HTR-8/SVneo (cell line): ENCODE measurements at places on chromosomes 12 and 14.
A peak's percentile ranks its signal among the peaks of the same experiment; 100 is the strongest.

DNA sequence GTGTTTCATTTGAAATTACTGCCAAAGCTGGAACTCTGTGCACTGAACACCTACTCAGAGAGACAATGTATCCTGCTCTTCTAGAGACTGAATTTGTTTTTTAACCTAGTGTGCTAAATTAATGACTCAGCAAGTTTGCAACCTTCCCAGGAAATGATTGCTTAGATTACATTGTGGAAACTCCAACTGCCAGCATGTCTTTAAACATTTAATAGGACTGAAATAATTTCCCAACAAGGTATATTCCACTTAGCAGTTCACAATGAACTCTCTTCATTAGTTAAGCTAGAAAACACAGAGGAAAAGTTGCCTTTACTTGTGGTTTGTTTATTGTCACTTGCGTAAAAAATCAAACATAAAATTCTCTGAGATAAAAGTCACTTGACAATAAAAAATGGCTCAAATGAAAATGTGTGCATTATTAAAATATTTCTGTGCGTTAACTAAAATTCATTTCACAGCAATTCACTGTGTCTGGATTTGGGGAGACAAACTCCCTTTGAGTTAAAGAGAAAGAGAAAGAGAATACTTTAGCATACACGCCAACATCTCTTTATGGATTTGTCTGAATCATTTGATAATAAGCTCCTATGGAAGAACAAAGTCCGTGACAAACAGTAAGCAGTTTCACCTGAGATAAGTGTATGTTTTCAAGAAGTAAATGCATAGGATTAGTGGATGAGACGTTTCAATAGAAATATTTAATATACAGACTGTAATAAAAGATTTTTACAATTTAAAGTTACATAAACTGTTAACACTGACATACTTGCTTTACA lies 284.0 kb downstream of the PRKD1 start:
- no peak for DNase-seq

- no peak for DNase-seq
Measured at GRCh38 chr12:9843407-9843806, 16.1 kb downstream of the KLRF1 start.

- DNase-seq, result no peak
Measured at GRCh38 chr12:100216337-100216736, 15.7 kb downstream of the ACTR6 start.

DNA sequence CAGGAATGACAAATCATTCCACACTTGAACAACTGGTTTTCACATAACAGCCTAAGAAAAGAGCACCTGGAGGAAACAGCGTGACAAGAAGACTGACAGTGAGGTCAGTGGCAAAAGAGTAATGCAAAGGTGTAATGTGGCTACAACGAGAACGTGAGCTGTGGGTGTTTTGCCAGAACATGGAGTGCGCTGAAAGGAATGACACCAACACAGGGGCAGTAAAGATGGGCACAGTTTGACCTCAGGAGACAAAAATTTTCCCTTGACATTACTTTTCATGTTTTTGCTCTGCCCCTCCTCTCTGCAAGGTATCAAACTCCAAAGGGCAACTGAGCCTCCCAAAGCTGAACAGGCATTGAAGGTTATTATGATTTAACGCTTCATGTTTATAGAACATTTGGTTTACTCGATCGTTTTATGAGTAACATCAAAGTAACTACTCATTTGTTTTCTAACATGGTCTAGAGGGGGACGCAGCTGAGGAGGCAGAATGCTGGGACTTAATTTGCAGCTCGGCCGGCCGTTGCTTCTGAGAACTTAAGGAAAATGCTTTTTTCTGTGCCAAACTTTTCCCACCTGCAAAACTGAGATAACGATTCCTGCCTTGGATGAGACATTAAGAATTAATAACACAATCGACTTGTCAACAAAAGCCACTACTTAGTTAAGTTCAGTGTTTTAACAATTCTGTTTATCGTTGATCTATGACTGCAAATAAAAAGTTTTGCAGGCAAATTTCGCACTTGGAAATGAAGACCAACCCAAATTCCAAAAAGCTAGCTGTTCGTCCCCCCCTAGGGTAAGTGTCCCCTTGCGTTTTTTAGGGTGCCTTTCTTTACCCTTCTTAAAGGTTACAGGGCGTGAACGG lies 954 bp downstream of the HAUS4 start:
- DNase-seq, result no peak

- DNase-seq, result no peak
Measured at GRCh38 chr12:42865282-42865681, 275.7 kb upstream of the PRICKLE1 start.

DNA sequence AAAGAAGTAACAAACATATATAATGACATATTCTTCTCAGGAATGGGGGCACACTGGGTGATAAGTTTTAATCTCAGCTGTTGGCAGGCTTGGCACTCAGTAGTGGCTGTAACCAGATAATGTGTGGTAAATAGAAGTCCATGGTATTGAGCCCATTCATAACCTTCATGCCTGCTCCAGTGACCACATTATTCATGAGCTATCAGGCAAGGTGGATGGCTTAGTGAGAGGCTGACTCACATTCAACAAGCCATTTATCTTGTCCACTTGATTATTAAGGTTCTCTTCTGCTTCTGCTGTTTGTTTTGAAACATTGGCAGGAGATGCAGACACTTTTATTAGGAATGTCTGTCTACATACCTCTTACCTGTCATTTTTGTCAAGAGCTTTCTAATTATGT lies 950.4 kb upstream of the LRFN5 start:
- no peak for DNase-seq

DNA sequence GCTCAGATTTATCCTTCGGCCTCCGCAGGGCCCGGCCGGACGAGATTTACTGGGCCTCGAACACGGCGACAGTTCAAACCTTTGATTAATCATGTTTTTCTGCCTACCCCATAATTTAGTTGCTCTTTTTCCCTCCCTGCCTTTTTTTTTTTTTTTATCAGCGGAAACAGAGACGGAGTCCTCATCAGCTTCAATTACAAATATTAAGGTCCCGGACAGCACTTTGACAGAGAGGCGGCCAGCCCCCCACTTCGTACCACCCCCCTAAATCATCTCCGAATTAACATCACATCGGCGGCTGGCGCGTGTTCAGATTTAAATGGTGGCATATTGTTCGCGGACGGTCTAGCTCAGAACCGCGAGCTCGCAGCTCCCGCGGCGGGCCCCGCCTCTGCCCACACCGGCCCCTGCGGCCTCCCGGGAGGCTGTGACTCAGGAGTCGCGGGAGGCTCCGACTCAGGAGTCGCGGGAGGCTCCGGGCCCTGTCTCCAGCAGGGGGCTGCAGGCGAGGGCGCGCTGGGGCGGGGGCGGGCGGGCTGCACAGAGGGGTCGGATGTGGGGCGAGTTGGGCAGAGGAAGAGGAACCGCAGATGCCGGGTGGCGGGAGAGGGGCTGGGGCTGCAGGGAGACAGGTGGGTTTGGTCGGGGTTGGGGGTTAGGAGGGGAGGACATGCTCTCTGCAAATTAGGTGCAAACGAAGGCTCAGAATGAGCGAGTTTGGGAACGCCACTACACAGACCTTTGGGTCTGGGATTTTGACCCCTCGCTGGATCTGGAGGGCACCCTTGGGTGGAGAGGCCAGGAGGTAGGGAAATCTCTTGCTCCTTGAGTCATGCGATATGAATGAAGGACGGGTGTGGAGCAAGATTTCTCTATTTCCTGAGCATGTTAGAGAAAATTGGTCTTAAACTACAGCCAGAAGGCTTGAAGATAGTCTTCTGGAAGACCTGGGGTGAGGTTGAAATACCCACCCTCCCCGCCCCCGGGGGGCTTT lies 19.6 kb upstream of the ATP5MC2 start:
- peak; percentile 56 for DNase-seq

DNA sequence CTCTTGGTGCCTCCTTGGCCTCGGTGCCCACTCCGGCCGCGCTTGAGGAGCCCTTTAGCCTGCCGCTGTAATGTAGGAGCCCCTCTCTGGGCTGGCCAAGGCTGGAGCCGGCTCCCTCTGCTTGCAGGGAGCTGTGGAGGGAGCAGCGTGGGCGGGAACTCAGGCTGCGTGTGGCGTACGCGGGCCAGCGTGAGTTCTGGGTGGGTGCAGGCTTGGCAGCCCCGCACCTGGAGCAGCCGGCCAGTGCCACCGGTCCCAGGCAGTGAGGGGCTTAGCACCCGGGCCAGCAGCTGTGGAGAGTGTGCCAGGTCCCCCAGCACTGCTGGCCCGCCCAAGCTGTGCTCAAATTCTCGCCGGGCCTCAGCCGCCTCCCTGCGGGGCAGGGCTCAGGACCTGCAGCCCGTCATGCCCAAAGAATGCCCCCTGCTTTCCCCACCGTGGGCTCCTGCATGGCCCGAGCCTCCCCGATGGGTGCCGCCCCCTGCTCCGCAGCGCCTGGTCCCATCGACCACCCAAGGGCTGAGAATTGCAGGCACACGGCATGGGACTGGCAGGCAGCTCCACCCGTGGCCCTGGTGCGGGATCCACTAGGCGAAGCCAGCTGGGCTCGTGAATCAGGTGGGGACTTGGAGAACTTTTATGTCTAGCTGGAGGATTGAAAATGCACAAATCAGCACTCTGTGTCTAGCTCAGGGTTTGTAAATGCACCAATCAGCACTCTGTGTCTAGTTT lies 129.2 kb downstream of the PAWR start:
- DNase-seq, result no peak

- no peak for DNase-seq
Measured at GRCh38 chr12:96347130-96347699, 53.0 kb downstream of the CDK17 start.

GRCh38 chr14:78340250-78340649 lies 170.1 kb downstream of the NRXN3 start:
- no peak for DNase-seq

DNA sequence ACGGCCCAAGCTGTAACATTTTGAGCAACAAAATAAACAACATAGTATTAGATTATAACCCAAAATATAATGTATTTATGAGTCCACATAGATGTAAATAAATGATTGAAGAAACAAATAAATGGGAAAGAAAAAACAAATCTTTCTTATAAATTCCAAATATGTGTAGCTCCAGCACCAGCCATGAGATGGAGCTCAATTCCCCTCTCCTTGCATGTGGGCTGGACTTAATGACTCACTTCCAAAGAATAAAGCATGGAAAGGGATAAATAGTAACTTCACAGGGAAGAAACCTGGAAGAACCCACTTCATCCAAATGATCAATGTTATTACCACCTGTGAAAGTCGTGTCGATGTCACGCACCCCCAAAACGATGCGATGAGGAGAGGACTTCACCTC lies 158.8 kb downstream of the RPAP3 start:
- DNase-seq, result peak; percentile 26

DNA sequence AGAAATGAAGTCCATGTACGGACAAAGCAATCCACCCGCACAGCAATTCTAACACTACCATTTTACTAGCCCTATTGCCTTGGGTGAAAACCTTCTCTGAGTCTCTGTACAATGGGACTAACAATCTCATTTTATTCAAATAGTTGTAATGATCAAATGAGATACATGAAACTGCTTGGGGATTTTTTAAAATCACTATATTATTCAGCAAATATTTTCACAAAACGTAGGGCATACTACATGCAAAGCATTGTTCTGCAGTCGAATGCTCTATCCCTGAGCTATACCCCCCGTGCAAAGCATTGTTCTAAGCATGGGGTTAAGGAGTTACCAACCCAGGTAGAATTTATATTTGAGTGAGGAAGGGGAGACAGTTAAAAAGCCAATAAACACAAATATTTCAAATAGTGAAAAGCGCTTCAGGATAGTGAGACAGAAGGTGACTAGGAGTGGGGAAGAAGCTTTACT lies 554 bp upstream of the ATF7 start:
- DNase-seq, result no peak

DNA sequence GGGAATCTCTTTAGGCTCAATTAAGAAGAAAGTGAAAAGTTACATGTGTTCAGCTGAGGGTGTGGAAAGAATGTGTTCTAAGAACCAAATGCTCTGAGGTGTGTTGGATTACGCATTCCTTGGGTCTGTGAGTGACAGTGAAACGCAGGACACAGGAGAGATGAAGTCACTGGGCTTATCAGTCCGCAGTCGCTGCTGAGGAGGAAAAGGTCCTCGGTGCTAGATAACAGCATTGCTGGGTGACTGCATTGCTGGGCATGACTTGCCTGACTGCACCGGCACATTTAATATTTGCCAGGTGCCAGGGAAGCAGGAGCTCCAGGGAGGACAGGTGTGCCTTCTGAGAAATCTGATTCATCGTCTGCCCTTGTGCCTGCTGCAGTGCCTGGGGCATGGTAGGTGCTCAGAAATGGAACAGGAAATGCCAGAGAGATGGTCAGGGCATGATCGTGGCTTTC lies 64.4 kb upstream of the FZD10 start:
- no peak for DNase-seq

GRCh38 chr14:75738192-75738591 lies 77.1 kb downstream of the TTLL5 start:
- DNase-seq, result no peak

DNA sequence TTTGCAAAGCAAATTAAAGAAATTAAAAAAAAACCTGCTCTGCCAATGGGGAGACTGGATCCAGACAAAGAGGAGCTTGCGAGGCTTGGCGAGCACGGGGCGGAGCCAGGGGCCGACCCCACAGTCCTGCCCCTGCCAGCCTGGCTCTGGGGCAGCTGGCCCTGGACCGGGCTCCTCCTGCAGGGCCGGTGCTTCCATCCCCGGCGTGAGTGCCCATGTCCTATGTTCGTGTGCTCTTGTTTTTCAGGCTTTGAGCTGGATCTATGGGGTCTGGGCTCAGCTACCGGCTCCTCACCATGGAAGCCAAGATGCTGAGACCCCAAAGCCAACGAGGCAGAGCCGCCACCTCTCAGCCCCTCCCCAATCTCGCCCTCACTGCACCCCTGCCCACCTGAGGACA lies 176.8 kb downstream of the KIF26A start:
- DNase-seq, result no peak

GRCh38 chr14:24794644-24795305 lies 160.8 kb upstream of the GZMB start:
- no peak for DNase-seq

- DNase-seq, result no peak
Measured at GRCh38 chr12:12533238-12533829, 29.3 kb downstream of the DUSP16 start.

DNA sequence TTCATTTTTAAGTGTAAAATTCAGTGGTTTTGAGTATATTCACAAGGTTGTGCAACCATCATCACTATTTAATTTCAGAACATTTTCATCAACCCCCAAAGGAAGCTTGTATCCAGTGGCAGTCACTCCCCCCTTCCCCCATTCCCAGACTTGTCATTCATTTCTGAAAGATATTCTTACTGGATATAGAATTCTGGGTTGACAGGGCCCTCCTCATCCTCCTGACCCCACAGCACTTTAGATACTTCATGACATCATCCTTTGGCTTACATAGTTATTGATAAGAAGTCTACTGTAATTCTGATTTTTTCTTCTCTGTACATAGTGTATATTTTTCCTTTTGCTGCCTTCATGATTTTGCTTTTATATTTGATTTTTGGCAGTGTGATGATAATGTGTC lies 8.8 kb upstream of the ADGRD1 start:
- DNase-seq, result no peak

DNA sequence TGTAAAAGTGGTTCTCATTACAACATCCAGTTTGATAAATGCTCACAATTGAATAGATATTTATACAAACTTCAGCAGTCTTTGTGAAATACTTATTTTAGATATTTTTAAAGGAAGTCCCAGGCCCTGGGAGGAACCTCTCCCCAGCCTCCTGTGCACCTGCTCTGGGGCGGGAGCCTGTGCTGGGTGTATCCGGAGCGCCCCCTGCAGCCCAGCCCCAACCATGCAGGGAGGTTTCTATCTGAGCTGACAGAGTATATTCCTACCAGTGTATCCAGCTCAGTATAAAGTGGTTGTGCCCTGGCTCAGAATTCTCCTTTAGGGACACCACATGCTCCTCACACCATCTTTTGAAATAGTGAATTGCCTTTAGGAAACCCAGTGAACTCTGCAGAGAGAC lies 851.8 kb downstream of the TMEM121 start:
- DNase-seq, result no peak

GRCh38 chr12:70592664-70593063 lies 44.6 kb downstream of the PTPRB start:
- no peak for DNase-seq
